Right ventricle myocardium superior (tissue), 1 donor: ENCODE measurements at places on chromosomes 16 and 17. TPM values are rescaled to one million over a fixed set of nuclear protein-coding genes. Genes with fewer than 3 reads are reported as not detected.

Gene PPY
- total RNA-seq, result not detected

Gene PTRH2
- 9.0 TPM for total RNA-seq

Gene CTRB1
- not detected for total RNA-seq

Gene NEUROD2
- not detected for total RNA-seq

Gene KRT33A
- not detected for total RNA-seq

Gene TSNAXIP1
- total RNA-seq, result 0.32 TPM

Gene ZFHX3
- total RNA-seq, result 8.3 TPM

Gene BAIAP3
- 3.7 TPM for total RNA-seq

Gene DLX3
- total RNA-seq, result not detected

Gene BCAR1
- 75.4 TPM for total RNA-seq

Gene FOXL1
- total RNA-seq, result 0.75 TPM

Gene NPIPB6
- 0.48 TPM for total RNA-seq

Gene PRKCB
- total RNA-seq, result 1.7 TPM

Gene PRR15L
- not detected for total RNA-seq

Gene FBXL16
- total RNA-seq, result not detected

Gene CDRT15L2
- total RNA-seq, result not detected

Gene TPSG1
- total RNA-seq, result 0.19 TPM

Gene MIF4GD
- 13.7 TPM for total RNA-seq

Gene MTMR4
- 11.3 TPM for total RNA-seq

Gene RNU2-1
- 9,490 TPM for total RNA-seq

Gene CCL14
- 7.2 TPM for total RNA-seq

Gene EME1
- not detected for total RNA-seq

Gene ABCA10
- total RNA-seq, result 6.9 TPM

Gene YPEL2
- 28.9 TPM for total RNA-seq

Gene EFNB3
- 0.13 TPM for total RNA-seq

Gene NETO2
- 2.0 TPM for total RNA-seq

Gene LRRC36
- not detected for total RNA-seq

Gene FGF11
- total RNA-seq, result 9.8 TPM

Gene CDK3
- 1.8 TPM for total RNA-seq

Gene ASB16
- 14.8 TPM for total RNA-seq

Gene DNAH3
- total RNA-seq, result 0.89 TPM

Gene CDH13
- 166 TPM for total RNA-seq

Gene KRT39
- total RNA-seq, result not detected

Gene KRTAP9-8
- not detected for total RNA-seq

Gene KCNH6
- not detected for total RNA-seq

Gene PLD2
- total RNA-seq, result 13.6 TPM

Gene CCL8
- not detected for total RNA-seq

Gene SYNGR3
- total RNA-seq, result 0.32 TPM

Gene CIBAR2
- not detected for total RNA-seq

Gene CA7
- total RNA-seq, result not detected

Gene DPEP3
- not detected for total RNA-seq

Gene KRTAP17-1
- total RNA-seq, result not detected
